Omental fat pad (tissue), 4 donors: ENCODE measurements at places on chromosomes 3 and 15.

DNA sequence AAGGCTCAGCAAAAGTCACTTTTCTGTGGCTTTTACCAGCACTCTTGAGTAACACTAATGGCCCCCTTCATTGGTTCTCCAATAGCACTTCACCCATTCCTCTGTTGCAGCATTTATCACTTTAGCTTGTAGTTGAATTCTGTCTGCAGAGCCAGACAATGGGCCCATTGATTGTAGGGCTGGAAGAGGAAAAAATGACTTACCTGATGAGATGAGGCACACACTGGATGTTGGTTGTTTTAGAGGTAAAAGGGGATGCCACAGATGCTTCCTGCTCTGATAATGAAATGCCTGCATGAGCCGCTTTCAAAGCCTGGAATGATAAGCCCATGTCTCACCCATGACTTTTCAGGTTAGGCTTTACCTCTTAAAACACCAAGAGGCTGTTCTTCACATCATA lies 64.3 kb downstream of the PLAAT1 start:
- DNase-seq, result no peak

- no peak for DNase-seq
Measured at GRCh38 chr3:44999782-45000181, 23.7 kb downstream of the EXOSC7 start.

- DNase-seq, result no peak
Measured at GRCh38 chr15:73784291-73784690, 31.1 kb upstream of the INSYN1 start.

- DNase-seq, result no peak
Measured at GRCh38 chr3:141111364-141112155, 60.4 kb downstream of the SPSB4 start.
